ENCODE measurements at places on chromosomes 3 and 15.

DNA sequence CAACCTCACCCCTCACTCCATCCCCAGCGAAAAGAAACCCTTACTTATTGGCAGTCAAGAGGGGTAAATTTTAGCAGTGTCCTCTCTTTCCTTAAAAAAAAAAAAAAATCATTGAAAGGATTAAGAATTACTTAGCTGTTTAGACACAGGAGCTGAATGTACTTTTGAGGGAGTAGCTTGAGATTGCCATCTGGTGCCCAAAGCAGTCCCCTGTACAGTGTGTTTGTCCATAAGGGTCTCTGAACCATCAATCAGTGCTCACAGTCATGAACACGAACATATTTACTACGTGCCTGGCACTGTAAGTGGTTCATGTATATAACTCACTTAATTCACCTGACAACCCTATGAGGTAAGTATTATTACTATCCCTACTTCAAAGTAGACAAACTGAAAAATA is 463.5 kb downstream of the RAP2B start:
- no peak for DNase-seq

GRCh38 chr3:16884084-16884747 is 539 bp upstream of the PLCL2 start:
- peak; percentile 98 for DNase-seq

- DNase-seq, result no peak
Observed at GRCh38 chr3:45165497-45166283, 19.5 kb upstream of the CDCP1 start.

DNA sequence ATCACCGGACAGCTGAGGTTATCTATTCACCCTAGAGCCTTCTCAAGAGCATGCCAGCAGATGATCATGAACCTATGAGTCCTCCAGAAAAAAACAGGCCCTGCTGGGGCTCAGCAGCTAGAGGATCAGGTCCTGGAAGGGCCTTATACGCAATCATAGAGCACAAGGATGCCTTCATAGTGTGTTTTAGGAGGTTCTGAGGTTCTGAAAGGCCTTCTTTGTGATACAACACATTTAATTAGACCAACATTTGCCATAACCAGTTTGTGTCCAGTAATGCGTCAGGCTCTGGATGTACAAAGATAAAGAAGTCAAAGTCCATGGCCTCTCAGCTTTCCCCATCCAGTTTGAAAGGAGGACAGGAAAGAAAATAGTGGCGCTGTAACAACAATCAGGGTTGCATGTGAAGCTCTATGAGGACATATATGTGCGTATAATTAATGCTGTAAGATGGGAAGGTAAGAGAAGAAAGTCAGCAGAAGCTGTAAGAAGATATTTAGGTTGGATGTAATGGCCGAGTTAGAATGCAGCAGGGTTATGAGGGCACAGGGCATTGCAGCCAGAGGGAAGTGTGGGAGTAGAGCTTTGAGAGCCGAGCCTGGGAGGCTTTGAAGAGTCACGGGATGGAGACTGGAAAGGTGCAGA is 302.6 kb upstream of the TBL1XR1 start:
- no peak for DNase-seq

DNA sequence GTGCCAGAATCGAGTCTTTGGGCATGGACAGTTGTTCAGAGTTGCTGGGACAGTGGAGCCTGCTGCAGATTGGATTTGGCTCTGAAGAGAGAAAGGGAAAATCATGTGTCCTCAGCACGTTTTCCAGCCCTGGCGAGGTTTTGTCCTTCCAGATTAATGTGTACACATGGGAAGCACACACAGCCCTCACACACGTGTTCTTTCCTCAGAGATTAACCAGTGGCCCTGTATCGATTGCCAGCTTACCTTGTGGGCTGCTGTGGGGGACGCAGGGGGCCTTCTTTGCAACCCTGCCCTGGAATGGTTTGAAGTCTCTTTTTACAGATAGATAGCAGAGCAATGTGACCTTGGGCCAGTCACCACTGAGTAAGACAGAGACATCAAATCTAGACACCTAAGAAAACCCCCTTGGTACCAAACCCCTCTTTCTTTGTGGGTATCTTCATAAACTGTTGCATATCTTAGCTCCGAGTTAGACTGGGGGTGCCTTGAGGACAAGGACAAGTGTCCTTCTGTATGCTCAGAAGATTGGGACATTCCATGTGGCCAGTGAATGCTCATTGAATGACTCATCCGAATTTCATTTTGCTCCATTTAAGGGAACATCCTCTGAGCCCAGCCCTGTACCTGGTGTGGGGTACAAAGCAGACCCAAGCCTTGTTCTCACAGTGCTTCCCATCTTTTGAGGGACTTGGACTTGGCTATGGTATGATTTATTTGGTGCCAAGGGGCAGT is 48.0 kb downstream of the SMAD6 start:
- DNase-seq, result no peak

DNA sequence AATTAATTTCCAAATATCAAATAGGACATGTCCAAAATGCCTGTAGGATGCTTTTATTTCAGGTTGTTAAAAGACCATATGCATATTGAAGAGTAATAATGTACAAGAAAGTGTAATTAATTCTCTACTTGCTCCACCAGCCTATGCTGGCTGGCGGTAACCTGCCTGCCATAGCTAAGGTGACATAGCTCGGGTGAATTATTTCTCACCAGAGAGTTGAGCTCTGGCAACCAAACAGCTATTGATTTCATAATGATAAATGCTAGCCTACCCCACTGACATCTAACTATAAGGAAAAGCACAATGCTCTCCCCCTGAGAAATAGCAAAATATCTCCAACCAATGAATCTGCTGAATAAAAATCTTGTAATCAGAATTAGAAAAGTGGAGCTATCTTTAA is 48.9 kb downstream of the GADL1 start:
- no peak for DNase-seq

DNA sequence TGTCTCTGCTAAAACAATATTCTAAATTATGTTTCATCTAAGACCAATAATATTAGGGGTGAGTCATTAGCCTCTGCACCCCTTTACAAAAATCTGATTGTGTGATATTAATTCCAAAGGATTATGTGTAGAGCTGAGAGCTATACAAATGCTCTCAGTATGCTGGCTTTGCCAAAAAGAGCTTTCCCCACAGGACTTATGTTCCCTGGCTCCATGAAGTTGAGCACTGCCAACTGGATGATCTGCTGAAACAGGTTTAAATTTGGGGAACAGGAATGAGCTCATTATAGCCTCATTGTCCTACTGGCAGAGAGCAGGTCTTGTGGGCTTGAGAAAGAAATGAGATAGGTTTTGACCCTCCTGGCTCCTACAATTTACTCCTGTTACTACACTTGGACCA is 347.8 kb upstream of the LMCD1 start:
- DNase-seq, result no peak

- no peak for DNase-seq
Observed at GRCh38 chr3:126530171-126531050, 6.5 kb downstream of the CHST13 start.

DNA sequence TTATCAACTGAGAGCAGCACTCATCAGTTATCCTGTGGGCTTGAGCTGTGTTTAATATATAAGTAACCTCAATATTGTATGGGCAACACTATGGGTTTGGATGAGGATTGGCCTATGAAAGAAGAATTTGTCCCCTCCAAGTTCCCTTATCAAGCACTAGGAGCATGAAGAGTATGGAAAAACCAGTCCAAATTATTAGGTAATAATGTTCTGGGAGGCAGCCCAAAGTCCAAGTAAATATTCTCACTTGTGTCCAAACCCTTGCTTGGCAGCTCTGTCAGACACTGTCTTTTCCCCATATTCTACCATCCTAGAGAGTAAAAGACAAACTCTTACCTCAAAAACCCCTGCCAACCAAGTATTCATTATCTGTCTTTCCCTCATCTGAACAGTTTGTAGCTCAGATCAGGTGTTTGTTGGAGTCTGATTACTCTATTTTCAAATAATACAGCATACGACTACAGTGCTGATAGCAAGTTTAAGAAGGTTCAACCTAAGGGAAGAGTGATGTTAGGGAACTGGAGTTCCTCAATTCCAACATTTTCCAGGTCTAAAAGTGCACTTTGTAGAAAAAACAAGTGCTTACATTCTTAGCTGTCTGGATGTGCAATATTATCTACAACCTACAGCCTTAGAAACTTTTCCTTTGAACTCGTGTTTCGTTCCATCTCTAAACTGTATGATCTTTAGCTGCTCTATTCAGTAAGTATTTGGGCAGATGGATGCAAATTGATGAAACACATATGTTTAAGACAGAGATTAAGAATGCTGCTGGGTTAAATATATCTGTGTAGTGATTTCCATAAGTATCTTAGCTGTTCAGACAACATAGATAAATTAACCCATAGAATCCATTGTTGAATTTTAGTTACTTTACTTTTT is 89.7 kb upstream of the PHLDB2 start:
- no peak for DNase-seq

- peak; percentile 28 for DNase-seq
Observed at GRCh38 chr3:61562721-61563312, 1.4 kb downstream of the PTPRG start.

DNA sequence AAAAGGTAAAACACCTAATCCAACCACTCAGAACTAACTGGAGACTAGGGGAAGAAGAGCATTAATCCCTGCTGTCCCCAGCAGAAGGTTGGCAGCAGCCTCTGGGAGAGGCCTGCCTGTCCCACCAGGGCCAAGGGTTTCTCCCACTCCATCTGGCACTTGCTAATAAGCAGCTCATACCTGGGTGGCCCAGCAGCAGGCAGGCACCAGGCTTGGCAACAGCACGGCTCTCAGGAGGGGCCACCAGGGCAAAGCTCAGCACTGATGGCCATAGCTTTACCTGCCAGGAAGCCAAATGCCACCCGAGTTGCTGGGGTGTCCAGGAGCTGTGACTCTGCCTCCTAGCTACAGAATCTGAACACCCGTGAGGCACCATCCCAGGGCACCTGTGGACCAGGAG is 58.3 kb downstream of the BOC start:
- no peak for DNase-seq

- peak; percentile 46 for DNase-seq
Observed at GRCh38 chr3:12495749-12496452, 11.6 kb downstream of the TSEN2 start.

DNA sequence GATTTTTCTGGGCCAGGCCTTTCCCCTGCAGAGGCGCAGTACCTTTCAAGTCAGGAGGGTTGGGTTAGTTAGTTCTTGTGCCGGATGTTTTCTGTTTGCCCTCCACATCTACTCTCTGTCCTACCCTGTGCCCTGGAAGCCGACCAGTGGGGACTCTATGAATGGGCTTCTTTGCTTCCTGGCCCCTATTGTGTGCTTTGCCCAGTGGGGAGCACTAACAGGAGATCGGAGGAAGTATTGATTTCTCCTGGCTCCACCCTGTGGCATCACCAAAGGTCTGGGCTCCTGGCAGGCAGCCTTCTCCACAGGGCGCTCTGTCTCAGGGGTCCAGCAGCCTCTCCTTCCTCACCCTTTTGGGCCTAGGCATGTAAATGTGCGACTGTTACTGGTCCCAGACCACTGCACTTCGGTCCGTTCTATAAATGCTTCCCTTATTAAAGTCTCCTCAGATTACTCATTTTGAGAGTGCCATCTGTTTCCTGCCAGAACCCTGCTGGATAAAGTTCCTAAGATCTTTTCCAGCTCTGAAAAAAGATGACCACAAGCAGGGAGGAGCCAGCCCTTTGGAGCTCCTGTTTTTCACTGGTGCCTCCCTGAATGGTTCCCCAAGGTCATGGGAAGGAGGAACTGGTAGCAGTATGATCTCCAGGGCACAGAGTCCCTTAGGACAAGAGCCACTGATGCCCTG is 44.5 kb downstream of the CTDSPL start:
- DNase-seq, result no peak

DNA sequence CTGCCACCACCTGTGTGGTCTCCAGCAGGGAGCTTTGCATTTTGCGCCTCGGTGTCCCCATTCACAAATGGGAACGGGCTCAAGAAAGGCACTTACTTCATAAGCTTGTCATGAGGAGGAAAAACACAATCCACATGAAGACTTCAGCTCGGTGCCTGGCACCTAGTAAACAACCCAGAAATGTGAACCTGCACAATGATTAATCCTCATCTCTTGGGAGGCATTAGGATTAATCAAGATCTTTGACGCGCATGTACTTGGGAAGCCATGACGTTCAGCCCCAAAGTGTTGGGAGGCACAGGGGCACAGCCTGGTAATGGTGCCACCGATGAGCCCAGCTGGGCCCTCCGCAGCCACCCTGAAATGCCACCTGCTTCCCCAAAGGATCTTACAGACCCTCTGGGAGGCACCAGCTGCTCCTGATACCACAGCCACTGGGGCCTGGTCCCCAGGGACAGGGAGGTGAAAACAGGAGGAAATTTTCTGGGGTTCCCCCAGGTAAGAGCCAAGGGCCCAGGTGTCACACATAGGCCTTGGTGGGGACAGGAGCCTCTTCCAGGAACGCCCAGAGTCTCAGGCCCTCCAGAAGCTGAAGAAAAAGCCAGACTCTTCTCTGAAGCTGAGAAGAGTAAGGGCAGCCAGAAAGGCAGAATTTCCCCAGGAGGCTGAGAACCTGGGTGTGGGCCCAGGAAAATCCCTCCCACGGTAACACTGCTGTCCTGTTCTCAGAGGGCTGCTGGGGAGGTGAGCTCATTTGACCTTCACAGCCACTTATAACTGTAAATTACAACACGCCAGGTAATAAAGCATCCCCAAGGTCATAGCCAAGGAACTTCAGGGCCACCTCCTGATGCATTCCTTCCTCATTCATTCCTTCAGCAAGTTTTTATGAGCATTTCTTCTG is 507.5 kb downstream of the SHQ1 start:
- no peak for DNase-seq

GRCh38 chr3:189555558-189555881 is 75.7 kb upstream of the TP63 start:
- DNase-seq, result no peak

GRCh38 chr3:186985661-186986364 is 55.5 kb downstream of the ST6GAL1 start:
- DNase-seq, result no peak
